ENCODE measurements at places on chromosomes 13 and 19.

DNA sequence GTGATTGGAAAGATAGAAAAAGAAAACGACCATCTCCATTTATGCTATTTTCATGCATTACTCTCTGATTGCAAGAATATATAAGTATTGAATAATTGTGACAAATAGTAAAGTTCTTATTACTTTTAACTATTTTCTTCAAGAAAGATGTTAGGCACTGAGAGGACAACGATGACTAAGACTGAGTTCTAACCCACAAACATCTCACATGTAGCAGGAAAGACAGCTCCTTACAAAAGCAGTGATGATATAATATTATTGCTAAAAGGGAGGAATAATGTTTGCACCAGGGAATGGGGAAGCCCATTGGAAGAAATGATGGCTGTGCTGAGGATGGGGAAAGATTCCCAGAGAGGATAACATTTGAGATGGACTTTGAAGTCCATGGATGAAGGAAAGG is 22.6 kb downstream of the RXFP2 start:
- no peak for DNase-seq

DNA sequence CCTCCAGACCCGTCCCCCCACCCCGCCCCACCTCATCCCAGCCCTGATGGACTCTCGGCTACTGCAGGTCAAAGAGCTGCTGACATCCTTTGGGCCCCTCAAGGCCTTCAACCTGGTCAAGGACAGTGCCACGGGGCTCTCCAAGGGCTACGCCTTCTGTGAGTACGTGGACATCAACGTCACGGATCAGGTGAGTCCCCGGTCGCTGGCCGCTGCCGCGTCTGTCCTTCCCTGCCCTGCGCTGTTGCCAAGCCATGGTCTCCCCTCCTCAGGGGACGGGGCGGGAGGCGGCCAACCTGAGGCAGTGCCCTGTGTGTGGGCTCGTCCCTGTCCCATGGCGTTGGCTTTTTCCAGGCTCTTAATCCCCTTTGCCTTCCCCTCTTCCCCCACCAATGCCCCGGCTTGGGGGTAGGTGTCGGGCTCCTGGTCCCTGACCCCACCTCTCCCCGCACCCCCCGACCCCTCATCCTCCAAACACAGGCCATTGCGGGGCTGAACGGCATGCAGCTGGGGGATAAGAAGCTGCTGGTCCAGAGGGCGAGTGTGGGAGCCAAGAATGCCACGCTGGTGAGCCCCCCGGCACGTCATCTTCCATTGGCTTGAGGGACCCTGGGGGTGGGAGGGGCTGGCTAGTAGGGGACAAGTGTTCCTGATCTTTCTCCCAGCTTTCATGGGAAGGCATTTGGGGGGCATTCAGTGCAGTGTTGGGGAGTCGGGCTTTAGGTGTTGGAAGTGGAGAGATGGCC is 6.2 kb upstream of the EPN1 start:
- no peak for DNase-seq

GRCh38 chr13:33202644-33203169 is 82.8 kb downstream of the STARD13 start:
- DNase-seq, result no peak

DNA sequence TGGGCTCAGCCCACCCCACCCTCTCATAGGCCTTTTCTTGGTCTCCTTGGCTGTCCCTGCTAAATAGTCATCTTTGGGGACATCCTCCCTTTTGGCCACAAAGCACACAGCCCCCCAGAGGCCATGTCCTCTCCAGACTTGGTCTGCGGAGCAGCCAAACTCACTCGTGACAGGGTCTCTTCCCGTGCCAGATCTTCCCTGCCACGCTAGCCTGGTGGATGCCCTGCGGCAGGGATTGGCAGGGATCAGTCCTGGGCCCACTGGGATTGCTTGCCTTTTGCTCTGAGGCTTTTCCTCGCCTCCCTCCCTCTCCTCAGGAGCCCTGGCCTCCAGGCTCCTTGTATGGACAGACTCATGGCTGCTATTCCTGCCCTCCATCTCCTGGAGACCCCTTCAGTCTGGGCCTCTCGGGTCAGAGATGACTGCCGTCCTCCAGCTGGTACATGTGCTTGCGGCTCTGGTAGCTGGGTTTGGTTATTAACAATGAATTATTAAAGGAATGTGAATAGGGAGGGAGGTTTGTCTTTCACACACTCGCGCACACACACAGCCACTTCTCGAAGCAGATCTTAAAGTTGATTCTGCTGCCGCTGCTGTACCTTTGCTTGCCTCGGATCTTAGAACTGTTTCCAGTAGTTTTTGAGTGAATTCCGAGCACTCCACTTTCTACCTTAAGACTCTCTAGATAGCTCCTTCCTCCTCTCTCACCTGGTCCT is 45.1 kb downstream of the NFIX start:
- no peak for DNase-seq

GRCh38 chr13:28478127-28478526 is 16.8 kb downstream of the FLT1 start:
- DNase-seq, result no peak

- no peak for DNase-seq
Observed at GRCh38 chr19:17289489-17289888, 7.8 kb downstream of the ANKLE1 start.

DNA sequence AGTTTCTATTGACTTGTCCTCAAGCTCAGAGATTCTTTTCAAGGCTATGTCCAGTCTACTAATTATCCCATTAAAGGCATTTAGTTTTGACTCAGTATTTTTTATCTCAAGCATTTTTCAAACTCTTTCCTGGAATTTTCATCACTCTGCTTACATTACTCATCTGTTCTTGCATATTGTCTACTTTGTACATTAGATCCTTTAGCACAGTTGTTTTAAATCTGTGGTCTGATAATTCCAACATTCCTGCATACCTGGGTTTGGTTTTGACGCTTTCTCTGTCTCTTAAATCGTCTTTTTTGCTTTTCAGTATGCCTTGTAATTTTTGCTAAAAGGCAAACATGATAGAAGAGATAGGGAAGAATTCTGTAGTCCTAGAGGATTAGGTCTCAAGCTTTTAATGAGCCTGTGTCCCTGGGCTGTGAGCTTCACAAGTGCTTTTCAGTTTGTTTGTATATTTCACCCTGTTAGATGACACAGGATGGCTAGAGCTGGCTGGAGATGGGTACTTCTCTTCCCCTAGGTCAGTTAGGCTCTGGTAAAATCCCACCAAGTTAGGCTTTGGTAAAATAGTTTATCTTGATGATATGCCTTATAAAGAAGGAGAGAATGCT is 46.1 kb upstream of the GPC6 start:
- DNase-seq, result no peak

DNA sequence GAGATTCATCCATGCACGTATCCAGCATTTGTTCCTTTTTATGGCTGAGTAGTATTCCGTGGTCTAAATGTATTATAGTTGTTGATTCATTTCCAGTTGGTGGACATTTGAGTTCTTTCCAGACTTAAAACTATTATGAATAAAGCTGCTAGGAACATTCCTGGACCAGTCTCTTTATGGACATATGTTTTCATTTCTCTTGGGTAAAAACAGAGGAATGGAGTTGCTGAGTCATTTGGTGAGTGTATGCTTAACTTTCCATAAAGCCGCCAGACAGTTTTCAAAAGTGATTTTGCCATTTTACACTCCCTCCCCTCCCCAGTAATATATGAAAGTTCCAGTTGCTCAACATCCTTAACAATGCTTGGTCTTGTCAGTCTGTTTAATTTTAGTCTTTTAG is 116.4 kb downstream of the TSHZ3 start:
- no peak for DNase-seq

Measured in activated CD4-positive, CD25-positive, alpha-beta regulatory T cell treated with anti-CD3 and anti-CD28 coated beads, Interleukin-2, amount 50 U/mL, for 16 hours (primary cell).